HFF-Myc (cell line): ENCODE measurements at places on chromosomes 3 and 15.

DNA sequence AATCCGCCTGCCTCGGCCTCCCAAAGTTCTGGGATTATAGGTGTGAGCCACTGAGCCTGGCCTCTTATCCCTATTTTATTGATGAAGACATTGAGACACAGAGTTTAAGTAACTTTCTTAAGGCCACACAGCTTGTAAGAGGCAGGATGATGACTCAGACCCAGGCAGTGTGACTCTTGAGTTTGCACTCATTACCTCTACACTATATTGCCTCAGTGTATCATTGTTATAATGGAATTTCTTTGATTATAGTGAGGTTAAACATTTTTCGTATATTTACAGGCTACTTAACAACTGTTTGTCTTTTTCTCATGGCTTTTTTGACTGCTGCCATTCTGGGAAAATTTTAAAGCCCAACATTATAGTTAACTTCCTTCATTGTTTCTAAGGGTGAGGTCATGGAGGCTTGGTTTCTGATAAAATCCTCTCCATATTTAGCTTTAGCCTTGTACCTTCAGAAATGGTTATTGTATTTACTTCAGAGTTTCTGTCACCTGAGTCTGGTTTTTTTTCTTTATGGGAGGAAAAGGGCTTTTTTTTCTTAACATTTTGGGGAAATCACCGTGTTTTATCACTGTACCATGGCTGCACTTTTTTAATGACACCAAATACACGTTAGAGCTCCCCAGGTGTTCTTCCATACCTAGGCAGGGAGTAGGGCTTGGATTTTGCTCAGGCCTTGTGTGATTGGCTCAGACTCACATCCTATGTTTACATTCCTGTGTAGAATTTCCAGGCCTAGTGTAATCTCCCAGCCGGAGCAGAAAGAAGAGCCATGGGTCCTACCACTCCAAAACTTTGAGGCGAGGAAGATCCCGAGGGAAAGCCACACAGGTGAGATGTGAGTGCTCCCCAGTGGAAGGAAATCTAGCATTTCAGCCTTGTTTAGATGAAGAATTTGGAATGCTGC lies 6.3 kb downstream of the ZNF774 start:
- DNase-seq = no peak

- DNase-seq = no peak
These were observed 226.7 kb upstream of the ALCAM start for GRCh38 chr3:105139881-105140560.

GRCh38 chr15:96331144-96331944 lies 844 bp downstream of the NR2F2 start:
- DNase-seq = no peak

DNA sequence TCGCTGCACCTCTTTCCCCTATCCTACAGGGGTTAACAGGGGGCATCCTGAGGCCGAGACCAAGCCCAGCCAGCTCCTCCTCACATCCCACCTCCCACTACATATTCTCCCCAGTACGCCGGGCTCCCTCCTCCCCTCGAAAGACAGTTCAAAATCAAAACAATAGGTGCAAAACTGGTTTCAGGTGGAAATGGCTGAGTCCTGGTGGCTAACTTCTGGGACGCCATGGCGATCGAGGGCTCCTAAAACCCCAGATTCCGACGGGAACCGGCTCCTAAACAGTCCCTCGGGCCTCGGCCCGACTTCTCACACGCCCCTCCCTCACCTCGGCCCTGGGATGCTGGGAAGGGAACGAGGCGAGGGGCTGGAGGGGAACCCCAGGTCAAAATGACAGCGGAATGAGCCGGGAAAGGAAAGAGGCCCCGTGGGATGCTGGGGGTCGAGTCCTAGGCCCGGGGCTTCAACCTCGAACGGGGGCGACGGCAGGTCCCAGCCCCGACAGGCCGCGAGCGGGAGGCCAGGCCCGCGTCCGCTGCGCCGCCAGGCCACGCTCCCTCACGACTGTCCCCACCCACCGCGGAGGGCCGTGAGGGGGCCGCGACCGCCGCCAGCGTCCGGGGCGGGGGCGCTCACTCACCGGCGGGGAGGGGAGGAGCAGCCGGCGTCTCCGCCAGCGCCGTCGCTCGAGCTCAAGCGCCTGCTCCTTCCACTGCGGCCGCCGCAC lies 492 bp downstream of the TMCC1 start:
- DNase-seq = no peak

DNA sequence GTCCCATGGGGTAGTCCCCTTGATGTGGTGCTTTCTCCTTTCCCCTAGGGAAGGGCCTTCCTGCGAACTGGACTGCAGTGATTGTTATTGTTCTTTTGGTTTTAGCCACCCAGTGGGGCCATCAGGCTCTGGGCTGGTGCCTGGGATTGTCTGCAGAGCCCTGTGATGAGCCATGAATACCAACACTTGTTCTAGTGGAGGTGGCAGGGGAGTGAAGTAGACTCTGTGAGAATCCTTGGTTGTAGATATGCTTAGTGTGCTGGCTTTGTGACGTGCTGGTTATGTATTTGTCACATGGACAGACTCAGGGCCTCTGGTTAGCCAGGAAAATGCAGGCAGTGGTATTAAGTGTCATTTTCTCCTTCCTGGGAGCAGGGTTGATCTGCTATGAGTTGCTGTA lies 51.8 kb upstream of the NDUFB4 start:
- no peak for DNase-seq

DNA sequence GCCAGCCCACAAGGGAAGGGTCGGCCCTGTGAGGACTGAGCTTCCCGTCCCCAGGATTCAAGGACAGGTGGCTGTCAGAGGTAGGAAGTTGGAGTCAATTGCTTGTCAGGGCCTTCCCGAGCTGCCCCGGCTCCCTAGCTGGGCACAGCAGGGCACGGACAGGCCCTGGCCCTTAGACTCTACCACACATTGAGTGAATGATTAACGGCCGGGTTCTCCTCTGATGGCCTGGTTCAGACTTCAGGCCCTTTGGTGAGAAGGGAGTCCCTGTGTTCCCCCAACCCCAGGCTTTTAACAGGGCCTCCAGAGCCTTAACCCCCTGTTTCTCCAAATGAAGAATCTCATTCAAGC lies 16.4 kb upstream of the FGD5 start:
- DNase-seq = no peak

GRCh38 chr15:74294010-74294409 lies 57.9 kb downstream of the CCDC33 start:
- DNase-seq = no peak

- DNase-seq = peak; percentile 17
These were observed 46.7 kb downstream of the UBE3A start for GRCh38 chr15:25391971-25392721.

DNA sequence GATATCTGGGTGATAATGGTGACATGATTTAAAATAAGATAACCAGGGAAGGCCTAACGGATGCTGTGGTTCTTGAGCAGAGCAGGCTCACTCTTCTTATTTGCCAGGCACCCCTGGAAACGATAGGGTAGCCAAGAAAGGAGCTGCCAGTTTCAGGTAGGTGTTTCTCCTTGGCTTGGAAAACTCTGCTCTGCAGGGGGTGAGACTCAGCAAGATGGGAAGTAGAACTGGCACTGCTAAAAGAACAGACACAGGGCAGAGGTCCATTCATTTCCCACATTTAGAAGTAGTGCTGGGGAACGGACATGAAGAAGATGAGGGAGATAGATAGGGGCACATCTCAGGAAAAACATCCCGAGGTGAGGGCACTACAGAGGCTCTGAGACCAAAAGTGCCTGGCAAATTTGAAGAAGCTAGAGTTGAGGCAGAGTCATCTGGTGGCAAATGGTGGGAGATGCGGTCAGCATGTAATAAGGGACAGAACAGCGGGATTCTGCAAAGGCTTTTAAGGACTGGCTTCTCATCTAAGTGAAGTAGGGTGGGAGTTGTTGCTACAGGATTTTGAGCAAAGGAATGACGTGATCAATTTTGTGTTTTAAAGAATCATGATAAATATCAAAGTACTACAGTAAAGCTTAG lies 323.4 kb upstream of the PLSCR5 start:
- no peak for DNase-seq

DNA sequence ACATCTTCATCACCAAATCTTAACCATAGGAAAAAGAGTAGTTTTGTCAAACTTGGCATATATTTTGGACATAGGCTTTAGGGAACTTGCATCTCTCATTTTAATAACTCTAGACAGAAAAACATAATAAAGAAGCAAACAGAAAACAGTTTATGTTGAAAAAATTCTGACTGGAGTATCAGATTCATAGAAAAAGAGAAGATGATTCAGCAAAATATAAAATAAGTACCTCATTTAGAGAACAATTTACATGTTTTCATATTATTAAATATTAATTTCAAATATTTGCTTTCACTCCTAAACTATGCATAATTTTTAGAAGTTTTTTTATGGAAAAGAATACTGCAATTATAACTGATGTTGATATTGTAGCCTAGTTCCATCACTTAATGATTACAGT lies 12.5 kb downstream of the SATB1 start:
- DNase-seq = no peak

DNA sequence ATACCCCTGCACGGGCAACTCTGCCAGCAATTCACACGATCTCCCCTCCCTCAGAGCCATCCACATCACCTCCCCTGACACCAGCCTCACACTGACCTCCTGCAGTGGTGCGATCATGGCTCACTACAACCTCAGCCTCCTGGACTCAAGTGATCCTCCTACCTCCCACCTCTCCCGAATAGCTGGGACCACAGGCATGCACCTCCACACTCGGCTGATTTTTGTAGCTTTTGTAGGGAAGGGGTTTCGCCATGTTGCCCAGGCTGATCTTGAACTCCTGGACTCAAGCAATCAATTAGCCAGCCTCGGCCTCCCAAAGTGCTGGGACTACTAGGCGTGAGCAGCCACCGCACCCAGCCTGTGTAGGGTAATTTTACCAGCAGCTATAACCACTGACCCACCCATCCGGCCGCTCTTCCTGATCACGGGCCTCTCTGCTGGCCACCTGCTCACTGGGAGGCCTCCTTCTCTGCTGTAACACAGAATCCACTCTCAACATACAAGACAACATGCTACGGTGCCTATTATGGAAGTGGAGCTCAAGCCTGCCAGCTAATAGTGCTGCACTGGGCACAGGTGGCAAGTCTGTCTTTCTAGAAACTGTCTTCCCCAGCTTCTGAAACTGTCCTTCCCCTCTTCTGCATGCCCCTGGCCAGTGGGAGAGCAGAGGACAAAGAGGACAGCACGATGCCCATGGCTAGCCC lies 4.6 kb downstream of the GP9 start:
- no peak for DNase-seq

DNA sequence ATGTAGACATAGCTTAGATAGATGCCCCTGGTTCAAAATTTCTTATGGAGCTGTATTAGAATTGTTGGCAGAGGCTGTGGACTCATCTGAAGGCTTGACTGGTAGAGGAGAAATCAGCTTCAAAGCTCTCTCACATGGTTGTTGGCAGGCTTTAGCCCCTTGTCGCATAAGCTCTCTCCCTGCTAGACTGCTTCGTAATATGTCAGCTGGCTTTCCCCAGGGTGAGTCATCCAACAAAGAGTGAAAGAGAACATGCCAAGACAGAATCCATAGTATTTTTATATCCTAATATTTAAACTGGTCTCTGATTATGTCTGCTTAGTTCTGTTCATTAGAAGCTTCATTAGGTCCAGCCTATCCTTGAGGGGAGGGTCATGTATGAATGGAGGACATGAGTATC lies 427.4 kb upstream of the NAALADL2 start:
- no peak for DNase-seq

DNA sequence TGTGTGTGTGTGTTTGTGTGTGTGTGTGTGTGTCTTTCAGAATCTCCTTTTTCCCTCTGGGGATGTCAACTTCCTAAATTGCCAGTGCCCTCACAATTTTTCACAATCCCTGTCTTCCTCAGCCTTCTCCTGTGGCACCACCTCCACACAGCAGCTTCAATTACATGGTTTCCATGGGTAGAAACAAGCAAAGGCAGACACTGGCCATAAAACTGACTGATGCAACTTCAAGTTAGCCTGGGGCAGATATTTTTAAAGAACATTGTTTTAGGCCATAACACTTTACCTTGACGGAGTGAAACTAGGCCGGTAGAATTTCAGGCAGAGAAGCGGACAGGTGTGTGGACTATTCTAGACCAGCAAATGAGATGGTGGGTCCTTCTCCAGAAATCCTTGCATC lies 405.8 kb upstream of the SUCLG2 start:
- no peak for DNase-seq

- DNase-seq = no peak
These were observed 68.1 kb downstream of the NOX5 start for GRCh38 chr15:69082554-69082953.

DNA sequence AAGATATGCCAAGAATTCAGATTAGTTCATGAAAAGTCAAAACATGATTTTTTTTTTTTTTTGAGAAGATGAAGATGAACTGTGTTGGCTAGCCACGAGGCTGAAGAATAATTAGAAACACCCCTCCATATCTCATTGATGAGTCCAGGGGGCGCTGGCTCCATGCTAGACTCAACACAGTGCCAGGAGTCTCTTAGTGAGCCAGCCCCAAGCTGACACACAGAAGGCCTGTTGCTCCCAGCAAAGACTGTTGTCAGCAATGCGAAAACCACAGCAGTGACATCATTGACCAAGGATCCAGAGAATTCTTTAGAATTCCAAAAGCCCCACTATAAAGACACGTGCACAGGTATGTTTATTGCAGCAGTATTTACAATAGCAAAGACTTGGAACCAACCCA lies 185.2 kb downstream of the ANXA2 start:
- DNase-seq = peak; percentile 5

DNA sequence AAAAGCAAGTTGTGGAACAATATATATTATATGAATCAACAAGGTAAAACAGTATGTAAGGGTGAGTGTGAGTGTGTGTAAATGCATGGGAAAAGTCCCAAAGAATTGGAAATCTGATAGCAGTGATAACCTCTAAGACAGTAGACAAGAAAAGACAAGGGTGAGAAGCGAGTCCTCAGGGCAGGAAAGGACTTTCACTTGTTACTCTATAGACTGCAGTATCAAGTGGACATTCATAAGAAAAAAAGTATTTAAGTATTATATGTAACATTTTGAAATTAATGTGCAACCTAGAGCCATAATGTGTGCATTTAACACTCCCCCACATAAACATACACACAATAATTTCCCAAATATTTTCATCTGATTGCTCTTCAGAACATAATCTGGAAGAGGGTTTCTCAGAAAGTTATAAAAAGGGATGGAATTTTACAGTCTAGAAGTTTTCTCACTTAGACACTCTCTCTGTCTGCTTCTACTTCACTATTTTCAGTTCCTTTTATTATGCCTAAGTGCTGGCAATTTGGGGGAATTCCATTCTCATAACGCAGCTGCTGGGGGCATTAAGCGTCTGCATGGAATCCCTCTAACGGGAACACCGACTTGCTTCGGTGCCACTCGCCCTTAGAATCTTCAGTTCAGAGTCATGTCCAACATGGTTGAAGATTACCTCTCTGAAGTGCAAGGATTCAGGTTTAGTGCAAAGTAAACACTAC lies 50.0 kb upstream of the CDIN1 start:
- DNase-seq = no peak
